ENCODE measurements at places on chromosomes 5 and 9.

- DNase-seq: peak; percentile 23
These were observed 80.6 kb downstream of the FBXO4 start for GRCh38 chr5:42005561-42006153.

GRCh38 chr9:135914921-135915320 is 7.6 kb upstream of the CAMSAP1 start:
- DNase-seq: no peak

DNA sequence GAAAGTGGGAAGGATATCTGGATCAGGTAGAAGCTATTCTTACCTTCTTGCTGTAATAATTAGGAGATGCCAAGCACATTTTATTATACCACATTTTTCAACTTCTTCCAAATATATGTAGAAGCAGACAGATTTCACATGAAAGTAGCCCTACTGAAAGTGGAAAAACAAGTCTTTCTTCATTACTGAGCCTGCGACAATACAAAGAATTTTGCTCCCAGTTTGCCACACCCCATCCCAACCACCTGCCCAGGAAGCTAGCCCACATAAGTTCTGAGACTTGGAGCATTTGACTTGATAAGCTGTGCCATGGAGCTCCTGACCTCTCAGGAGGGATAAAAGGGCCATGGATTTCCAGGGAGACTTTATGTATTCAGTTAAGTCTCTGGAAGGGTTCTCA is 249.1 kb upstream of the ADCY2 start:
- DNase-seq: no peak

DNA sequence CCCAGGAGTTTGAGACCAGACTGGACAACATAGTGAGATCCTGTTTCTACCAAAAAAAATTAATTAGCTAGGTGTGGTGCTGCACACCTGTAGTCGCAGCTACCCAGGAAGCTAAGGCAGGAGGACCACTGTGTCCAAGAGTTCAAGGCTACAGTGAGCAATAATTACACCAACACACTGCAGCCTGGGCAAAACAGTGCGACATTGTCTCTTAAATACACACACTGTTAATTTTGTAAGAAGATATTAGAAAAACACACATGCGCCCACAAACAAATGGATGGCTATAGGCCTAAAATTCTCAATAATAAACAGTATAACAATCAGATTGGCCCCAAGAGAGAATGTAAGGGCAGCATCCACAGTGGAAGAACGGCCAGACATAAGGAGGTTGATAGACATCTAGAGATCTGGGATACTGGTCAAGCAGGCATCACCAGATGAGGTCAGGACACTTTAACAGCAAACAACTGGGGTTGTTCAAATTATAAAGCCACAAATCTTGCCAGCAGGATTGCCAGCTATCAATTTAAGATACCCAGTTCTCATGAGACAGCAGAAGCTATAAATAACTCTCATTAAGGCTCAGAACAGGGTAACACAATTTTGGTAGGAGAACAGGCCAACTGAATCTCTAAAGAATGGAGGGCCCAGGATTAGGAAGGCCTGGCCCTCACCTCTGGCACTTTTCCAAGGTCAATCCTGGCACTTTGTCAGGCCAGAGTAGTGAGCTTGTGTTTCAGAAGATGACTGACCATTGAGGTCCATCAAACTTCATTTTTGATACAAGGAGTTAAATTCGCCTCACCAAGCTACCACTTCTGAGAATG is 29.5 kb downstream of the GOLPH3 start:
- DNase-seq: no peak

- DNase-seq: no peak
These were observed 44.6 kb downstream of the CXXC5 start for GRCh38 chr5:139692679-139693308.

DNA sequence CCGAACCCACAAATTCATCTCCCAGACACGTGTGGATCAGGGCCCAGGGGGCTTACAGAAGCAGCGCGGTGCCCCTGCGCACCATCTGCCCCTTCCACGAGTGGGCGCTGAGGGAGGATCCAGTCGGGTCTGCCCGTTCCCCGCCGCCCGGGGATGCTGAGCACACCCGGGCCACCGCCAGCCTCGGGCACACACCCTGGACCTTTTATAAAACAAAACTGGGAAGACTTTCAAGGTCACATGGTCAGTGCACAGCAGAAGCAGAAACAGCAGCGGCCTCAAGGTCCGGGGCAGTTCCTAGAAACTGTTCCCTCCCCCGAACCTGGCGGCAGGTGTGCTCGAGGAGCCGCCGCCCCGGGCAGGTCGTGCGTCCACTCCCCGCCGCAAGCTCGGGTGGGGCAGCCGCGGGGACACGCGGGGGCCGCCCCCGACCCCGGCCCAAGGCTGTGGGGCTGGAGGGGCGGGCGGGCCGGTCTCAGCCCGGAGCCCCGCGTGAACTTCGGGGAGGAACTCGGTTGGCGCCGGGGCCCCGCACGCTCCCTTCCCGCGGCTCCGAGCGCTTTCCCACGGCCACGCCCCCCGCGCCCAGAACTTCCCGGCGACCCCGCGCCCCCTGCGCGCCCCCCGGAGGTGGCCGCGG is 633 bp upstream of the PPP1R26 start:
- DNase-seq: peak; percentile 47
